ENCODE measurements at places on chromosomes 7 and 10.

DNA sequence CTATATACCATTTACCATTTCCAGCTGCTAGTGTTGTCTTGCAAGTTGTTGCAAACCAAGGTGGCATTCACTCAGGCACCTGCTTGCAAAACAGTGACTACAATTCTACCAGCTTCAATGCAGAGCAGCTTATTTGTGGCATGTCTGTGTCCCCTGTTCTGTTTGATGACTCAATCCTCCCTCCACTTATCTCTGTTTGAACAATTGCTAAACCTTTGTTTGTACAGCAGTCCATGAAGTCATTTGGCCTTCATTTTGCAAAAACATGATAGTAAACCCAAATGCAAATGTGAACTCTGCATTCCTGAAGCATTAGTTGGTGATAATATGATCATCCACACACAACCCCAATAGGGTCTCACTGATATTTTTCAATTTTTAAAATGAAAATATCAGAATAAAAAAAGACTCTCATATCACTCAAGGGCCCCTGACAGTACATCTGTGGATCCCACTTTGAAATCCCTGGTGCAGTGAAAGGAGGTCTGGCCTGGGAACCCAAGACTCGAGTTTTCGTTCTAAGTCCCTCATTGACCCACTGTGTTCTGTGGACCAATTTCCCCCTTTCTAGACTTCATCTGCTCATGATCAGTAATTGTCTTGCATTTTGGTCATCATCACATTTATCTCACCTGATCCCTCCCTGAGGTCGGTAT, 425.4 kb downstream of the RPS24 start:
- no peak for DNase-seq

DNA sequence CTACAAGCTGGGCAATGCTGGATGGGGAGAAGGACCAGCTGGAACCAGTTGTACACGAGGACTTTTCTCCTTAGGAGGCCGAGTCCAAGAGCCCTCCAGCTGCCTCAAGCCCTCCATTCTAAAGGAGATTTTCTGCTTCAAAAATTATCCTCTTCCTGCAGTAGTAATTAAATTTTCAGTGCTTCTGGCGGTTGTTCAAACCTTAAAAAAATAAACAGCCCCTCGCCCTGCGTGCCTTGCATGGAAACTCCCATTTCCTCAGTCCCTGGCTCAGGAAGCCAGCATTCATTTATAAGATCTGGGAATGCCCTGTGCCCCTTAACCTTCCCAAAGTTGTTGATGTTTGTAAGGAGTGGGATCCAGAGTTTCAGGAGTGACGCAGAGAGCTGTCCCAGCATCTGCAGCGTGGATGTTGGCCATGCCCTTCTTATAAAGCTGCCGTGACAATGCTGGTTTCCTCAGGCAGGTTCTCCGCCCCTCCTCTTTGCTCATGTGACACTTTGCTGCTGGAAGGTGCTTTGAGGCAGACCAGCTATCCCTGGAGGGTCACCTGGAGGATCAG, 24.0 kb upstream of the ACTR3B start:
- DNase-seq: no peak

GRCh38 chr10:129332476-129332875, 134.6 kb upstream of the MGMT start:
- DNase-seq: no peak

- DNase-seq: no peak
Measured at GRCh38 chr10:117996709-117997108, 50.0 kb downstream of the RAB11FIP2 start.

DNA sequence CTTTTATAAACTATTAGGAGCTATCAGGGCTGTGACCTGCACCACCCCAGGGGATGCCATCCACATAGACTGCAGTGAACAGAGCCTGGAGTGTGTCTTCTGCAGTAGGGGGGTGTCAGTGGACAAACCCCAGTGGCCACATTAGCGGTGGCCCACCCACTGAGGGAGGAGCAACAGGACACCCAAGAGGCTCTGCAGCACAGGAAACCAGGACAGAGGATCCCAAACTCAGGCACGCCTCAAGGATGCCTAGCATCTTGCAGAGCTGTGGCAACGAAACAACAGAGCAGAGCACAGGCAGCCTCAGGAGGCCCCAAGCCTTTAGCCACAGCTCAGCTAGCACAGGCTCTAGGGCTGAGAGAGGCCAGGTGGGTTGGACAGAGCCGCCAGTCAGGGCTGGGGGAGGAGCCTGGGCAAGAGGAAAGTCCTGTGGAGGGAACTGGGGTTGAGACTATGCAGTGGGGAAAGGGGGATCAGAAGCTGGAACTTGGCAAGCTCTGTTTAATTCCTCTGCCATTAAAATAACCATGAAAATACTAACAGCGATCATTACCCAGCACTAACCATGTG, 53.8 kb downstream of the GRID1 start:
- DNase-seq: no peak

DNA sequence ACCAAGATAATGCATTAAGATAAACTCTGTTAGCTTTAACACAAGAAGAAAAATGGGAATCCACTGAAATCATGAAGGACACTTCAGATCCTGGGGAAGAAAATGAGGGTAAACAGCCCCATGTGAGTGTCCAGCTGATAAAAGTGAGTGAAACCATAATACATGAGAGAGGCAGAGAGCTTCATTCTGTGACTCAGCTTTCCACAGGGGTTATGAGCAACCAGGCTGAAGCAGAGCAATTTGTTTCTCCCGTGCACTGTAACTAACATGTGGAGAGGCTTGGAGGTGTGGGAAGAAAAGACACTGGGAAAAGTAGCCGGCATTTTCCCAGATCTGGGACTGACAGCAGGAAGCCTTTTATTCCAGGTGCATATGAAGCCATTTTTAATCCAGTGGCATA, 971.7 kb downstream of the ANKRD7 start:
- DNase-seq: no peak

GRCh38 chr7:4634166-4634565, 47.9 kb upstream of the FOXK1 start:
- DNase-seq: no peak

DNA sequence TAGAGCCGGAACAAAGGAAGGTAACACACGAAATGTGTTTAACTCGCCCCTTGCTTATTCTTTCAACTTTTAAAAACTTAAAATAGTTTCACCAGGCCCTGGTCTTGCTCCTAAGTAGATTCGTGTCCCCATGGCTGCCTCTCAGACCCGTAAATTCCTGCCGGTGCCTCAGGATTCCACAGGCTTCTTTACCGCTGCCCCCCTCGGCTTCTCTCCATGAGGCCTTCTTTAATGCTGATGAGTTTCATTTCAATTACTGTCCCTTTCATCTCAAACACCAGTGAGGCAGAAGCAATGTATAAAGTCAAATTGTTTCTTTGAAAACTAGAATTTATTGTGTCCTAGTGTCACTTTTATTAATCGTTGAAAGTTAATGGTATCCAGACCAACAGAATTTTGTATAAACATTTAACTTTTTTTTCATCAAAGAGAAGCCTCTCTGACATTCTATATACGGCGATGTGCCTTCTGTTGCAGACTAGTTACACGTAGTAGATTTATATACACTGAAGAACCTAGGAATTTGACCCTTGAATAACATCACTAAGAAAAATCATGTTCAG, 225.2 kb downstream of the C7orf25 start:
- no peak for DNase-seq

DNA sequence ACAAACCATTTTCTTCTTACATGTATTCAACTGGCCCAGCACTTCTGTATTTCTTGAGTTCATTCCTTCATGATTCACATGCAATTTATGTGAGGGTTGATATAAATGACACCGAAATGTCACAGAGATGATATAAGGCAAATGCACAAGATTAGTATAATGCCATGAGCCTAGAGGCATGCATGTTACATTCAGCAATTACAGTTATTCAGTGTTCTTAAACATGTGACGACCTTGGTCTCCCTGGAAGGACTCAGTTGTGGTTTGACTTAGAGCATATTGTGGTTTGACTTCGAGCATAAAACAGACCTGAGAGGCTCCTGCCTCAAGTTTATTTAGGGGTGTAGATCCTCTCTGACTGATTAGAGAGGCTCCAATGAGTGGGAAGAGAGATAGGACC, 752.1 kb upstream of the POM121L12 start:
- no peak for DNase-seq

DNA sequence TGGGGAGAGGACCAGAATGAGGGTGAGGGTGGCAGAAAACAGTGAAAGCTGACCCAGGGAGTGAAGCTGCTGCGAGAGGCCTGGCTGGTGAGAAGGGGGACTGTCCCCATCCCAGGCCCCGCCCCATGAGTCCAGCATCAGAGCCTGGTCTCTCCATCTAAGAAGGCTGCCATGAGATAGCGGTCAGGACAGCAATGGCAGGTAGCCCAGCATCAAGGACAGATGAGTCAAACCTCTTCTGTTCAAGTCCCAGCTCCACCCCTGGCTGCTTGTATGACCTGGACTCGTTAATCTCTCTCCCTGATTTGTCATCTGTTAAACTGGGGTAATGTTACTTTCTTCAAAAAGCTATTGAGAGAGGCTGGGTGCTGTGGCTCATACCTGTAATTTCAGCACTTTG, 22.2 kb downstream of the GPNMB start:
- DNase-seq: no peak

DNA sequence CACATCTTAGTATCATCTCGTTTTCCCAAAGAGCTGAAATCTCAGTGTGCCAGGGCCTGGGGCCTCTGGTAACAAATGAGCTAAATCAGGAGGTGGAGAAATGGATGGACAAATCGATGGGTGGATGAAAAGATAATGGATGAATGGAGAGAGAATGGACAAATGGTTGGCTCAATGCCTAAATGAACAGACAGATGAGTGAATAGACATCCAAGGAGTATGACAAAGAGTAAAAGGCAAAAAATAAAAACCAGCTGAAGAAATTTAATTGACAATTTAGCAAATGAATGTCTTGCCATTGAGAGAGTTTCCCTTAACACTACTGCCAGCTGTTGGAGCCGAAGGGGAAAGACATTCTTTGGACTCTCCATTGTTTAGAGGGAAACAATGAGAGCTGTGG, 8.0 kb downstream of the SYCE1 start:
- DNase-seq: no peak

- DNase-seq: no peak
Measured at GRCh38 chr10:87771871-87772500, 46.0 kb downstream of the ATAD1 start.

GRCh38 chr7:6392712-6393666, 54.8 kb downstream of the DAGLB start:
- DNase-seq: no peak

DNA sequence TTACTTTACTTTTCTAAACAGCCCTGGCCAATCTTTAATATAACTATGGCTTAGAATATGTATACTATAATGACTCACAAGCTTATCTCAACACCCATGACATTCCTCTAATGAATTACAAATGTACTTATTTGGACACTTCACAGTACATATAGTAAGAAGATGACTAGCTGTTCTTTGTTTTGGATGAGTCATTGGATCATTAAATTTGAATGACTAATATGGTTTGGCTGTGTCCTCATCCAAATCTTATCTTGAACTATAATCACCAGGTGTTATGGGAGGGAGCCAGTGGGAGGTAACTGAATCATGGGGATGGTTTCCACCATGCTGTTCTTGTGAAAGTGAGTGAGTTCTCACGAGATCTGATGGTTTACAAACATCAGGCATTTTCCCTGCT, 807.5 kb upstream of the SORCS1 start:
- DNase-seq: no peak

GRCh38 chr10:125515571-125515970, 167.4 kb downstream of the TEX36 start:
- no peak for DNase-seq

GRCh38 chr7:105677817-105678573, 96.7 kb upstream of the EFCAB10 start:
- peak; percentile 39 for DNase-seq

Measured in stimulated activated CD8-positive, alpha-beta memory T cell treated with anti-CD3 and anti-CD28 coated beads, Interleukin-4, amount 100 ng/mL, for 1 hour (primary cell).